ENCODE measurements at places on chromosomes 11 and 22.

DNA sequence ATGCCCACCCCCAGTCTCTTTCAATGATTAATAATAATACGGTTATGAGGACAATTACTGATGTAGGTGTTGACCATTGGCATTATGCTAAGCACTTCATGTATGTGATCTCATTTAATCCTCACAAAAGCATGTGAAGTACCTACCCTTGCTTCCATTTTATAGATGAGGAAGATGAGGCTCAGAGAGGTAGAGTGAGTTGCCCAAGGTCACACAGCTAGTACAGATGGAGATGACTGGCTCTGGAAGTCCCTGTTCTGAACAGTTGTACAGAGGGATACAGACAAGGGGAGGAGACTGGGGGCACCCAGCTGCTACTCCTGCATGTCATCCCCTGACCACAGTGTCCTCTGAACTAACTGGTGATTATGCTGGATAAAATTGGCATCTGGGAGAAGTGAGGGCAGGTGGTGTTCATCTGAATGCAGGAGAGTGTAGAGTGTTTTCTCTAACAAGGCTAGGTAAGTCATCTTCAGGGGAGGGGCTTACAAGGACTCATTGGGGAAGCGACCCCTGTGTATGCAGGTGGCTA lies 43.2 kb downstream of the KIAA1671 start:
- no peak for DNase-seq

- DNase-seq, result no peak
These were observed 532.9 kb downstream of the TBC1D22A start for GRCh38 chr22:47295226-47295901.

- DNase-seq, result peak; percentile 22
These were observed 617.1 kb downstream of the BRD1 start for GRCh38 chr22:49210606-49211005.

GRCh38 chr11:70906101-70906500 lies 346.3 kb downstream of the SHANK2 start:
- no peak for DNase-seq

- peak; percentile 53 for DNase-seq
These were observed at the start of gene MRPL23 for GRCh38 chr11:1946812-1947484. MRPL23 (plus strand) TSS chr11:1947332; CDS start chr11:1947363, 31 bp downstream.

DNA sequence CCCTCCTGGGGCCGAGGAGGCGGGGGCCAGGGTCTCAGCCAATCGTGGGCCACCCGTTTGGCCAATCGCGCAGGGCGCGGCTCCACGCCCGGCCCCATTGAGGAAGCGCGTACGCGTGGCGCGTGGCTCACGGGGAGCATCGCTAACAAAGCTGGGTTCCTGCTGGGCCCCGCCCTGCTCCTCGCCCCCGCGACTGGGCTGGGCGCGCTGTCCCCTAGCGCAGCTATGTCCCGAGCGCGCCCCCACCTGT lies 614 bp upstream of the ASCL2 start:
- peak; percentile 85 for DNase-seq

DNA sequence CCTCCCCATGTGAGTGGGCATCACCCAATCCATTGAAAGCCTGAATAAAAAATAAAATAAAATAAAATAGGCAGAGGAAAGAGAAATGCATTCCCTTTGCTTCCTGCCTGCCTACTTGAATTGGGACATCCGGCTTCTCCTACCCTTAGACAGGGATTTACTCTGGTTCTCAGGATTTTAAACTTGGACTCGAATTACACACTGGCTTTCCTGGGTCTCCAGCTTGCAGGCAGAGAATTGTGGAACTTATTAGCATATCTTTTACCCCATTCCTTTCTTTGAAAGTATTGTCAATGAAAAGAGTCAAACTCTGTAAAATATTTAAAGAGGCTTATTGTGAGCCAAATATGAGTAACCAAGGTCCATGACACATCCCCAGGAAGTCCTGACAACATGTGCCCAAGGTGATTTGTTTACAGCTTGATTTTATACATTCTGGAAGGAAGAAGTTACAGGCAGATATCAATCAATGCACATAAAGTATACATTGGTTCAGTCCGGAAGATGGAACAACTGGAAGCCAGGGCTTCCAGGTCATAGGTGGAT lies 78.4 kb upstream of the CCDC90B start:
- DNase-seq, result no peak

DNA sequence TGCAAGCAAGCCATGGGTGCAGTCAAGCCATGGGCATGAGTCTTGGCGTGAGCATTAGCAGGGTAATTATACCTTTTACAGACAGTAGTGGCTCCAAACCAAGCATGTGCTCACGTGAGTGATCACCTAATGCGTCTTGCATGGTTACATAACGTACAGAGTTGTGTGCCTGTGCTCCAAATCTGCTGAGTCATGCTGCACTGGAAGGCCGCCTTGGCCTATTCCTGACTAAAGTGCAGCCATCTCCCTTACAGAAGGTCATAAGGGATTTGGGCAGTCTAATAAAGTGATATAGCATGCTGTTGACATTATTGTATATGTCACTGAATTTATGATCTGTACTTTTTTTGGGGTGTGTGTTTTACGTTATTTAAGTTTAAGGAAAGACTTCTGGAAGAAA lies 102.4 kb downstream of the ARHGAP42 start:
- DNase-seq, result no peak

GRCh38 chr11:119318240-119319135 lies 1.6 kb upstream of the MCAM start:
- no peak for DNase-seq

- no peak for DNase-seq
These were observed 9.8 kb downstream of the POU2AF3 start for GRCh38 chr11:111308140-111308539.

- DNase-seq, result no peak
These were observed 59.5 kb downstream of the FAM168A start for GRCh38 chr11:73538381-73538872.

GRCh38 chr11:7898666-7899283 lies 32.3 kb downstream of the OR10A6 start:
- no peak for DNase-seq

GRCh38 chr11:65065851-65066250 lies 7.5 kb upstream of the NAALADL1 start:
- DNase-seq, result peak; percentile 41

GRCh38 chr11:125452125-125452470 lies 44.0 kb downstream of the FEZ1 start:
- no peak for DNase-seq

- no peak for DNase-seq
These were observed 86.4 kb downstream of the ISX start for GRCh38 chr22:35152316-35152715.

DNA sequence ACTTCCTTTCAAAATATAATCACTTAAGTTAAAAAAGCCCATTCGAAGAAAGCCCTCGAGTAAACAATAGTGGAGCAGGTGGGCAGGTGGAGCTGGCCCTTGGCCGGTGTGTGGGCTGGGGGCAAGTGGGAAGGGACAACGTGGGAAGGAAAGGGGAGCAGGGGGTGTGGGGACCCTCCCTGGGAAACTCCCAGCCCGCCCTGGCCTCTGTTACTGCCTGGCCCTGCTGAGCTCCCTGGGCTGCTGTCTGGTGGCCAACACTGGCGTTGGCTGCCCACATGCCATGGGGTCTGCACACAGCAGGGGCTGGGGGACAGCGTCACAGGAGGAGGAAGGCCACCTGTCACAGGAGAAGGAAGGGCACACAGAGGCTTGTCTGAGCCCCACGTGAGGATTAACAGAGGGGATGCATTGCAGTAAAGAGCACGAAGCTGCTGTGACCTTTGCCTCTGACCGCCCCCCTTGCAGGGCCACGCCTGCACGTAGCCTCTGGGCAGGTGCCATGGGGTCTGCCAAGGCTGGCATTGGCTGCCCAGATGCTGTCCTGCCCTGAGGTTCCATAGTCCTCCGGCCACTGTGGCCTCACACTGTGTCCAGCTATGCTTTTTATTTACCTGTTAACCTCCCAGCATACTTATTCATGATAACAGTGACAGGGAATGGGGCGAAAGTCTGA lies 36.2 kb upstream of the CCDC188 start:
- DNase-seq, result no peak

DNA sequence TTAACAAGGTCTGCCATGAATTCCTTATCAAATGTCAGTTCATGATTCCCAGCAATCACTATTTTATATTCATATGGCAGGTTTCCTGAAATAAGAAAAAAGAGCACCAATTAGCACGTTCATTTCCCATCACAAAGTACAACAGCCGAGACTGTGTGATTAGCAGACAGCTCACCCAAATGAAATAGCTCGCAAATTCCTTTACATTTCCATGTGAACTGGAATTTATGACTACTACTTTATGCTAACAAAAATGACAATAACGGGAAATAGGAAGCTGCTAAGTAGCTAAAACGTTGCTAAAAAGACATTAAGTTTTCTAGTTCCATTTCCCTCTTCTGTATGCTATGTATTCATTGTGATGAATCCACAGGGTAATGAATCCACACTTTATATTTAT lies 90.7 kb downstream of the MPPED2 start:
- no peak for DNase-seq

- no peak for DNase-seq
These were observed 90.8 kb upstream of the CLDN5 start for GRCh38 chr22:19615001-19615461.

DNA sequence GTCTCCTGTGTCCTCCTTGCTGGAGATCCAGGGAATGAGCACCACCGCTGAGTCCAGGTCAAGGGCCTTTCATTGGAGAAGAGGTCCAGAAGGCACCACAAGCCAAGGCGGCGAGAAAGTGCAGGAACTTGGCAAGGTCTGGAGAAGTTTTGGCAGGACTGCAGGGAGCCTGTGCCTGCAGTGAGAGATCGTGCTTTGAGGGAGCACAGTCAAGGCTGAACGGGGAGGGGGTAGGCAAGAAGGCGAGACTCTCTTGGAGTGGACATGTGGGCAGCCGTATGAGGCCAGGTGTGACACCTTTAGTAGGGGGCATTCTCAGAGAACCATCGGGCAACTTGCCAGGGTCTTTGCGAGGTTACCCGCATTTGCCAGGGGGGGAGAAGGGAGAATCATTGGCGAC lies 30.5 kb downstream of the LRRC10B start:
- no peak for DNase-seq

GRCh38 chr22:27470169-27470772 lies 331.3 kb downstream of the MN1 start:
- DNase-seq, result no peak

GRCh38 chr22:32623943-32624342 lies 149.3 kb downstream of the FBXO7 start:
- DNase-seq, result peak; percentile 76

DNA sequence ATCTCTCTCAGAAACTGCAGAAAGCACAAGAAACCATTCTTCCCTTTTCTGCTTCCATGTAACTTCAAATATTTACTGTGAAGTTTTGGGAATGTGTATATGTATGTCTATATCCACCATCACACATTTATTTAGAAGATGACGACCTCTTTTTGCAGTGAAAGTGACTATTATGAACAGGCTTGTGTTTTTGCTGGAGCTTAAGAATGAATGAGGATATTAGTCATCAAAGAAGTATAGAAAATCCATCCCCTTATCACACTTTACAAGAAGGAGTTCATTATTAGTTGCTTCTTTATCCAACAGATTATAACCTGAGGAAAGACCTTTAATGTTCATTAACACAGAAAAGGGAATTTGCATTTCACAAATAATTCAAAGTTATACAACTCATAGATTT lies 21.1 kb upstream of the SLC5A12 start:
- DNase-seq, result no peak

DNA sequence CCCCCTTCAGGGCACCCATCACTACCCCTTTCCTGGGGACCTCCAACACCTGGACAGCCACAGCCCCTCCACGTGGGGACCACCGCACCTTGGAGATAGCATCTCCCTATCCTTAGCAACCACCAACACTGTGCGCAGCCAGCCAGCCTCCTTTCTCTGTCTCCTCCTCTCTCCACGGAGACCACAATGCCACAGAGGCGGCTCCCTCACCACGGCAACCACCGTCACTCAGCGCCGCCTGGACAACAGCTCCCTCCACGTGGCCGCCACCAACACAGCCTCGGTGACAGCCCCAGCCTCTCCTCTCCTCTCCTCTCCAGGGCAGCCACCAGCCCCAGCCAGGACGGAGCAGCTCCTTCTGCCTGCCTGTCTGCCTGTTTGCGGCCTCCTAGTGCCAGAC lies 10.5 kb downstream of the ELFN2 start:
- peak; percentile 67 for DNase-seq

GRCh38 chr11:14288189-14288935 lies 70.6 kb downstream of the RRAS2 start:
- DNase-seq, result no peak

- no peak for DNase-seq
These were observed 914 bp upstream of the PRDM11 start for GRCh38 chr11:45145379-45146071.

DNA sequence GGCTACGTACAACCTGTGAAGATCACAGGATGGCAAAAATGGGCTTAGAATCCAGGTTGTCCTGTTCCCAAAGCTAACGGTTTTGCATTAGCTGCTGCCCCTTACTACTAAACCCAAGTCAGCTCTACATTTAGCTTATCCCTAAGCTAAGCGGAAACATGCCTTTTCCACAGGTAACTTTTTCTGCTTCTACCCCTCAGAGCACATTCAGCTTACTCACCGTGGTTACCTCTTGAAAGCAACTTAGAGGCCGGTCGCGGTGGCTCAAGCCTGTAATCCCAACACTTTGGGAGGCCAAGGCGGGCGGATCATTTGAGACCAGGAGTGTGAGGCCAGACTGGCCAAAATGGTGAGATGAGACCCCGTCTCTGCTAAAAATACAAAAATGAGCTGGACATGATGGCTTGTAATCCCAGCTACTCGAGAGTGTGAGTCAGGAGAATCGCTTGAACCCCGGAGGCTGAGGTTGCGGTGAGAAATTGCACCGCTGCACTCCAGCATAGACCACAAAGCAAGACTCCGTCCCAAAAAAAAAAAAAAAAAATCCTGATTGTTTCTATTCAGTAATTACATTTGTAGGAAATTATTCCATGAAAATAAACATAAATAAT lies 790 bp upstream of the TMEM41B start:
- no peak for DNase-seq

- DNase-seq, result no peak
These were observed 256.4 kb upstream of the SESN3 start for GRCh38 chr11:95487391-95487790.

DNA sequence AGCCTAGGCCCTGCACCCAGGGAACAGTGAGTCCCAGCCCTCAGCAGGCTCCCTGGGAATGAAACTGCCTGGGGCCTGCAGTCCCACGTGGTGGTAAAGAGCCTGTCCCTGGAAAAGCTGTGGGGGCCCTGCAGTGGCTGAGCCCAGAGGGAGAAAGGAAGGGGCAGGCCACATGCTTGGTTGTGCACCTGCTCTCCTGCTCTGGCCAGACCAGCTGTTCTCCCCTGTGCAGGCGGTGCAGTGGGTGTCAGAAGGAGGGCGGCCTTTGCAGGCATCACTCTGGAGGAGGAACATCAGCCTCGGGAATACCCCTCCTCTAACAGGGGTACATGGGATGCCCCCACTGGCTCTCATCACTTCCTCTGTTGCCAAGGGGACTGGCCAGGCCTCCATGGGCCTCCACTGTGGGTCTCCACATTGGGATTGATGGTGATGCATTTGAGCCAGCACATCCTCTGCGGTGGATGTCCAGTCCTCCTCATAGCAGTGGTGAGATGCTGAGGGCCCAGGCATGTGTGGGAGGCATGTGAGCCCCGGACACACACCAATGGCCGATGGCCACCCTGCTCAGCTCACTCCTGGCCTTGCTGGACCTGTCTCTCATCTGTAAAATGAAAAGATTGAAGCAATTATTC lies 690.4 kb downstream of the BRD1 start:
- no peak for DNase-seq

GRCh38 chr11:72627594-72628281 lies 46.5 kb downstream of the PDE2A start:
- DNase-seq, result no peak
